Neural progenitor cell (in vitro differentiated cells): ENCODE measurements at places on chromosomes 4 and X. TPM values are rescaled to one million over a fixed set of nuclear protein-coding genes. Genes with fewer than 3 reads are reported as not detected.

DNA sequence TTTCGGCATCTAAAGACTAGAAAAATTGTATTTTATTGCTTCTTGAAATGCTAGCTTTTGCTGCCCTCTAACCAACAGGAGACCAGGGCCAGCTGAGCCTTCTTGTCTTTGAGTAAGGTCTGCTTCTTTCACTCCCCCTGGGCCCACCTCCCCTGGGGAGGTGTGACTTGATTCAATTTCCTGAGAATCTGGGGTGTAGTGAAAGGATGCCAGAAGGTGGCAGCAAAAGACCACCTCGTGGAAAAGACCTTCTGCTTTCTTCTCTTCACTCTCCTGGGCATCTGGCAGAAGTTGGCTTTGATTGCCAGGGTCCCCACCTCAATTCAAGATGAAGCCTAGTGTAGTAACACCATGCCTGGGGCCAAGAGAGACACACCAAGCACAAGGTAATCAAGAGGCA, 96.5 kb upstream of the MAOA start:
- H3K4me3 ChIP-seq: no peak overlapping the region
- H3K36me3 ChIP-seq: no peaks in the 10 kb centered on the region
- H3K27ac ChIP-seq: no peak overlapping the region
- peaks cover 14% of the 10 kb centered on the region for H3K4me1 ChIP-seq
- peak; percentile 77 for DNase-seq

DNA sequence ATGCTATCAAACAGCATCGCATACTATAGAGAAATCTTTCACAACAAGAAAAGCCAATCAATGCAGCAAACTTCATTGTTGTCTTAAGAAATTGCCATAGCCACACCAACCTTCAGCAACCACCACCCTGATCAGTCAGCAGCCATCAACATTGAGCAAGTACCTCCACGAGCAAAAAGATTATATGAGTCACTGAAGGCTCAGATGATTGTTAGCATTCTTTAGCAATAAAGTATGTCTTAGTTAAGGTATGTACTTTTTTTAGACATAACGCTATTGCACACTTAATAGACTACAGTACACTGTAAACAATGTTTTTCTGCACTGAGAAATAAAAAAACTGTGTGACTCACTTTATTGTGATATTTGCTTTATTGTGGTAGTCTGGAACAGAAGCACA, 37.8 kb upstream of the FUNDC1 start:
- DNase-seq: no peak
- no peaks in the 10 kb centered on the region for H3K36me3 ChIP-seq
- no peaks in the 10 kb centered on the region for H3K27me3 ChIP-seq
- no peak overlapping the region for H3K27ac ChIP-seq
- no peaks in the 10 kb centered on the region for H3K4me1 ChIP-seq
- H3K4me3 ChIP-seq: no peak overlapping the region

- no peak overlapping the region for H3K27ac ChIP-seq
- H3K27me3 ChIP-seq: peaks cover 41% of the 10 kb centered on the region
- H3K4me1 ChIP-seq: no peaks in the 10 kb centered on the region
- H3K36me3 ChIP-seq: no peaks in the 10 kb centered on the region
- H3K4me3 ChIP-seq: no peak overlapping the region
Measured at GRCh38 chrX:134542485-134542884, 82.5 kb downstream of the HPRT1 start.

DNA sequence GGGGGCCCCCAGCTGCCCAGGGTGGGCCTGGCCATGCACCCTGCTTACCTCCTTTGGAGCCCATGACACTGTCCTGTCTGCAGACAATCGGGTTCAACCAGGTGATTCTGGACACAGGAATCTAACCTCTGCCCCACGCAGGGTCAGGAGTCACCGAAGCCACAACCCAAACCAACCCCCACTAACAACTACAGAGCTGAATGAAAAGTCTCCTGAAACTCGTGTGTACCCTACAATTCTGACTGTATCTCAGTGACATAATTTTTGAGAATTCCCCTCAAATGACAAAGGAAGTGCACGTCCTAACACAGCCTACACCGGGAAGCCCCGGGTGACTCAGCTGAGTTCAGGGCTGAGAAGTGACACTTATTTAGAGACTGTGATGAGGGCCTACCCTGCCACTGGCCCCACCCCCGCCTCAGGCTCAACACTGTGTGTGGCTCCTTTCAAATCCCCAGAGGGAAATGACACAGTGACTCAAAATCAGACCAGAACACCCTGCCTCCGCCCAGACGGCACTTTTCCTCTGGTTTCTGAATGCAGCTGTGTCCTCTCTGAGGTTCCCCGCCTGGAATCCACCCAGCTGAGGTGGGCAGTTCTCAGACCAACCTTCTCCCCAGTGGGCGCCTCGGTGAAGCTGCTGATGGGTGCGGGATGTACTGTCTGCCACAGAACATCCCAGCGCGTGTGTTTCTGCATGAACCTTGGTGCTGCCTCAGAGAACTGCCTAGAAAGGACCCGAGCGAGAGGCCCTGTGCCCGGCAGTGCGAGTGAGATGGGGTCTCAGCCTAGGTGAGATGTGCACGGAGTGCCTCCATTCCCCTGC, 9.9 kb downstream of the TNIP2 start:
- no peak for DNase-seq
- H3K36me3 ChIP-seq: no peaks in the 10 kb centered on the region
- no peaks in the 10 kb centered on the region for H3K27me3 ChIP-seq
- H3K4me3 ChIP-seq: no peak overlapping the region
- no peaks in the 10 kb centered on the region for H3K4me1 ChIP-seq

GRCh38 chrX:97763391-97763790, 879.7 kb downstream of the RPA4 start:
- H3K4me1 ChIP-seq: peaks cover 43% of the 10 kb centered on the region
- H3K27ac ChIP-seq: peak overlapping the region; percentile 80
- H3K27me3 ChIP-seq: no peaks in the 10 kb centered on the region
- H3K36me3 ChIP-seq: no peaks in the 10 kb centered on the region
- no peak overlapping the region for H3K4me3 ChIP-seq
- DNase-seq: peak; percentile 22

DNA sequence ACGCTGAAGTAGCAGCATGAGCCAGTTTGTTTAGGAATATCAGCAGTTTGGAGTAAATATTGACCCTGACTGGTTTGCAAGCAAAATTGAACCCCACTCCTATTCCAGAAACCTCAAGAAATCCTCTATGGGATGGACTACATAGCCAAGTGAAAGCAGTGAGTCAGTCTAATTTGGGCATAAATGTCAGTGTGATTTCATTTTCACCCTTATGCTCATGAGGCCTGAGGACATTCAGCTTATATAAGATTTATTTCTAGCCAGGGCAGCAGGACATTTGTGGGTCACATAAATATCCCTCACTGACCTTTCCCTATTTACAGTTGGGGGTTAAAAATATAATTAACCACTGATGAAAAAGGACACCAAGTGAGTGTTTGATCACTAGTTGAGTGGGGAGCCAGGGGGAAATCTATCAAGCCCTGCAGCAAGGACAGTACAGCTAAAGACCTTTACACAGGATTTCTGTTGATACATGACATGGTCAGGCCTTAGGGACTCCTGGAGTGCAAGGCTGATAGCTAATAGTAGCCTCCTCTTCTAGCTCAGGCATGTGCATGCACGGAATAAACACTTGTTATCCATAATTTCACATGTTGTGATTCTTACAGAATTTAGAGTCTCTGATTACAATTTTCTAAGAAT, 996.9 kb upstream of the GRIA3 start:
- H3K36me3 ChIP-seq: no peaks in the 10 kb centered on the region
- no peaks in the 10 kb centered on the region for H3K4me1 ChIP-seq
- H3K27me3 ChIP-seq: no peaks in the 10 kb centered on the region
- DNase-seq: no peak
- no peak overlapping the region for H3K4me3 ChIP-seq
- H3K27ac ChIP-seq: no peak overlapping the region

GRCh38 chrX:112734290-112734689, 54.6 kb upstream of the LHFPL1 start:
- H3K36me3 ChIP-seq: no peaks in the 10 kb centered on the region
- no peaks in the 10 kb centered on the region for H3K27me3 ChIP-seq
- no peak overlapping the region for H3K27ac ChIP-seq

DNA sequence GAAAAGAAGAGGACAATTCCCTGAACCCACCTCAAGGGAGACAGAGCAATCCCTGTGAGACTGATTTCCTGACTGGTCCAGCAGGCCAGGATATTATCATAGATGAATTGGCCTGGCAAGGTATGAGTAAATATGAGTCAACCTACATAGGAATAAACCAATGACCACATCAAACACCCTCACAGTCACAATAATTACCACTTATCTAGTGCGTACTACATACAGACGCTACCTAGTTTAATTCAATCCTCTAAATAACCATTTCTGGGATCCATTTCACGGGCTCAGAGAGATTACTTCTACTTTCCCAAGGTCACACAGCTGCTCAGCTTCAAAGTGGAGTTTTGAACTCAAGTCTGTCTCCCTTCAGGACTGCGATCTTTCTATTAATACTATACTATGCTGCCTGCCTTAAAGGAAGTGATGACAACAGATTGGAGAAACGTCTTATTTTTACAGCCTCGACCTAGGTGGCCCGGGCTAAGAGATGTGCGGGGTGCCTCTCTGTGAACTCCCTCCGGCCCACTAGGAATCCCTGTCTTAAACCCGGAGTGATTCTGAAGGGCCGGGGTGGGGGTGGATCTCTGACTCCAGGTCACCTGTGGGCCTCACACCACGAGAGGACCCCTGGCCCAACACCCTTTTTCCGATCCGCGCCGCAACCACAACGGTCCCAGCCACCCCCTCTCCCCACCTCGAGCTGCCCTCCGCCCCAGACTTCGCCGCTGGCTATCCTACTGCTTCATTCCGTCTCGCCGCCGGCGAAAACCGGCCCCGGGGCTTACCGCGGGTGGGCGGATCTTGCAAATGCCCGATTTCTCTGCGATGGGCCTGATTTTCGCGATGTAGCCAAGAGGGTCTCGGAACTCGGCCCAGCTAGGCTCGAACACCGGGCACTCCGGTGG, 800 bp downstream of the KDM5C start:
- H3K4me1 ChIP-seq: peaks cover 17% of the 10 kb centered on the region
- H3K4me3 ChIP-seq: peak overlapping the region; percentile 84
- DNase-seq: peak; percentile 55
- no peaks in the 10 kb centered on the region for H3K36me3 ChIP-seq

DNA sequence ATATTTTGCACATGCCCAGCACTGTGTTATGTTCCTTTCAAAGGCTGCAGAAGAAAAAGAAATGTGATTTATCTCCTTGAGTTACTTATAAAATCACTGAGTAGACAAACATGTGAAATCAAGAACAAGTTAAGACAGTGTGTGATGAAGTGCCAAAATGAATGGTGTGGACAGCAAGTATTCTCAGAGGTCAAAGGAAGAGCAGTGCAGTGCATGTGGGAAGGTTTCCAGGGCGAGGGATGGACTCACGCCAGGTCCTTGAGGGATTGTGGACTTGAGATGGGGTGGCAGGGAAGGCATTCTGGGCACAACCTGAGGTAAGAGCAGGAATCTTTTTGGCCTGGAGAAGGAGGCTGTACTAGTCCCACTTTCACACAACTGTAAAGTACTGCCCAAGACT, 115.5 kb downstream of the FNIP2 start:
- H3K27ac ChIP-seq: no peak overlapping the region
- no peak overlapping the region for H3K4me3 ChIP-seq
- no peaks in the 10 kb centered on the region for H3K36me3 ChIP-seq
- H3K4me1 ChIP-seq: no peaks in the 10 kb centered on the region
- no peak for DNase-seq
- no peaks in the 10 kb centered on the region for H3K27me3 ChIP-seq

GRCh38 chr4:17968721-17969120, 52.8 kb downstream of the LCORL start:
- H3K27me3 ChIP-seq: no peaks in the 10 kb centered on the region
- no peak overlapping the region for H3K27ac ChIP-seq
- H3K4me3 ChIP-seq: no peak overlapping the region
- peaks cover 4% of the 10 kb centered on the region for H3K36me3 ChIP-seq
- no peak for DNase-seq

PDLIM3 gene
- 1.4 and 5.2 TPM in 2 replicates for total RNA-seq

RENBP gene
- 5.4 and 9.3 TPM in 2 replicates for total RNA-seq

PABPC1L2A gene
- 0.77 TPM in 1 of 2 replicates, not detected in the other for total RNA-seq

REPS2 gene
- total RNA-seq: 1.2 and 4.1 TPM in 2 replicates

H2BW2 gene
- total RNA-seq: not detected in 2 replicates
